H7 (cell line): ENCODE measurements at places on chromosomes 3 and 15. TPM values are rescaled to one million over a fixed set of nuclear protein-coding genes. Genes with fewer than 3 reads are reported as not detected.

DNA sequence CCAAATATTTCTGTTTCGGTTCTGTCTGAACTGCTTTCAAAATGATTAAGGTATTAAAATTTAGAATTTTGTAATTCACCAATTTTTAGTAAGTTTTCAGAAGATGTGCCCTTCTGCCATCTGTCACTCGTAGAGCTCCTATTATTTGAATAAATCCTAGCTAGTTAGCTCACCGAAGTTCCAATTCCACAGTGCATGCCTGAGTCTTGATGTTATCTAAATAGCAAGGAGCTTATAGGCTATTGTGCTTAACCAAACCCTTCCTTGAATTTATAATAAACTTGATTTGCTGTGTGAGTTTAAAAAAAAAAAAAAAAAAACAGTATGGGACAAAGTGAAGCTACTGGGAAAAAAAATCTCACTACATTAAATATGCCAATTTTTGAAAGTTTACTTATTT, 18.7 kb downstream of the ATP13A3 start:
- DNase-seq, result no peak

- DNase-seq, result no peak
These were observed 382.1 kb downstream of the GAP43 start for GRCh38 chr3:116005404-116005803.

DNA sequence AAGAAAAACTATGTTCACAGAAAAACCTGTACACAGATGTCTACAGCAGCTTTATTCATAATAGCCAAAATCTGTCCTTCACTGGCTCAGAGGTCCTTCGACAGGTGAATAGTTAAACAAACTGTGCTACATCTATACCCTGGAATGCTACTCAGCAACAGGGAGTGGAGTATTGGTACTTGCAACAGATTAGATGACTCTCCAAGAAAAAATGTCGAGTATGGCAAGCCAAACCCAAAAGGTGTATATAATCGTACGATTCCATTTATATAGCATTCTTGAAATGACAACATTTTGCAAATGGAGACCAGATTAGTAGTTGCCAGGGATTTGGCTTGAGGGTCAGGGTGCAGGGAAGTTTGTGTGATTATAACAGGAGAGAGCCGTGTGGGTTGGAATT, 22.4 kb upstream of the RGMA start:
- no peak for DNase-seq

DNA sequence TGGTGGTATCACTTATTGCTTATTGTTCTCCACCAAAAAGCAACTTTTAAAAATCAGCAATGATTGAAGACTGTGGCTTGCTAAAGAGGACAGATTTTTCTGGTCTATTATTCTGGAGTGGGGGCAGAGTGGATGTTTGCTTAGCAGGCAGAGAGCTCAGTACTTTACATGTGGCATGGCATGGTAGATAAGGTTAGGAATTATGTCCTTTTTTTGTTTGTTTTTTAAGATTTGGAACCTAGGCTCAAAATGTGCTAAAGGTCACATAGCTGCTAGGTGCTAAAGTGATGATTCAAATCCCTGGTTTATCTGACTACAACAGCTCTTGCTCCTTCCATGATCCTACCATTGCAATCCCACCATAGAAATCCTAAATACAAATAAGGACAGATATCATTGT, 331.0 kb upstream of the ADAMTS9 start:
- DNase-seq, result no peak

- no peak for DNase-seq
These were observed 60.4 kb downstream of the KBTBD12 start for GRCh38 chr3:127975153-127976029.

GRCh38 chr3:50299929-50300680, 900 bp upstream of the HYAL3 start:
- DNase-seq, result no peak

DNA sequence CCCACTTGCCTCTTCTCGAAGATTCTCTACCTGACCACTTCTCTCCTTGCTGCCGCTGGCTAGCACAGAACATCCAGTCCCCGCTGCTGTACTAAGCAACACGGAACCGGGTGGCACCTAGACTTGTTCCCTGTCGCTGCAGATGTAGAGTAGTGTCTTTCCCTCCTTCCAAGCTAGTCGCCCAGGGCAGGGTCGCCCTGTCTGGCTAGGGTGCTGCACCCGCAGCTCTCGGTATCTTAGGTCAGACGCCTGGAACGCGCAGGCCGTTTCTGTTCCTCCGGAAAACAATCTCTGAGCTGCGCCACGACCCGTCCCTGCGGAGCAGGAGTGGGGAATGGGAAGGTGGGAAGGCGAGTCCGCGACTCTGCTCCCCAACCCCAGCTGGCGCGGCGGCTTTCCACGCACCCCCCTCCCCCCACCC, 758 bp upstream of the SNX33 start:
- DNase-seq, result no peak

- no peak for DNase-seq
These were observed 199.5 kb downstream of the KLF13 start for GRCh38 chr15:31525988-31526665.

DNA sequence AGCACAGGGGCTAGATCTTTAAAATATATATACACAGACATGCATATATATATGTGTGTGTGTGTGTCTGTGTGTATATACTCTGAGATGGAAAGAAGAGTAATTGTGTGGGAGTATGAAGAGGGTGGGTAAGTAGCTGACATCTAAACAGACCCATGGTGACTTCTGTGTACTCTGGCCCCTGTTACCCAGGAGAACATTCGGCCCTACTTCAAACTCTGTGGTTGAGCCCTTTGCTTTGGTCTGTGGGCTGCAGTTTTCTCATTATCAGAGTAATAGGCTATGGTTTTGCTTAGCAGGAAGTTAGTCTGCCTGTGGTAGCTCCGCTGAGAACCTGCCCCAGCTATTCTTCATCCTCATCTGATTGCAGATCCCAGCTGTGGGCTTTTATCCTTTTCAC, 141.4 kb downstream of the RBPMS2 start:
- DNase-seq, result no peak

DNA sequence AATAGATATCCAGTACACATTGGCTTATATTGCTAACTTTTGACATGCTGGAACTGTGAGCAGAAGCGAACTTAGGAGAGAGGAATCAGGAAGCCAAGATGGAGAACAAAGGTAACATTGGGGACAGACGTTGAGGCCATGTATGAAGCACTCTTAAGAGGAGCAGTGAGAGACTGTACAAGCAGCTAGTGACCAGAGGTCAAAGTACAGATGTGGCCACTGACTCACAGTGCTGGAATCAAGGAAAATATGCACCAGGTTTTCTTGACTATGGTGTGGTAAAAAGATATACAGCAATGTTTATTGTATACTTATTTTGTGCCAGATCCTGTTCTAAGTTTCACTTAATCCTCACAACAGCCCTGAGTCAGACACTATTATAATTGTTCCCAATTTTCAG, 2.0 kb upstream of the IL20RB start:
- DNase-seq, result no peak

DNA sequence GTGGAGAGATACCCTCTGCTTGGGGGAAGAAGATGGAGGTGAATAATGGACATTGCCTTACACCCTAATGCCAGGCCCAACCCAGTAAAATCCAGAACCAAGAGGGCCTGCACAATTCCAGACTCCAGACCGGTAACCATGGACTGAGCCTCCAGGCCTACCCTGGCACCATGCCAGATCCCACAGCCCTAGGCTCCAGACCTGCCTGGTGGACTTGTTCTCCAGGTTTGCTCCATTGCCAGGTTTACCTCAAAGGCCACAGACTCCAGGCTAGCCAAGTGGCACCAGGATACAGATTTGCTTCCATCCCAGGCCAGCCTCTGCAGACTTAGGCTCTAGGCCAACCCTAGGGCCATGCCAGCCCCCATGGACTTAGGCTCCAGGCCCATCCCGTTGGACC, 14.0 kb downstream of the PLCH1 start:
- DNase-seq, result no peak

GRCh38 chr3:102237838-102238237, 197.0 kb upstream of the ZPLD1 start:
- DNase-seq, result no peak

- DNase-seq, result no peak
These were observed 166.1 kb downstream of the PGPEP1L start for GRCh38 chr15:98841419-98841970.

- no peak for DNase-seq
These were observed 35.4 kb upstream of the RBMS3 start for GRCh38 chr3:29245441-29245840.

DNA sequence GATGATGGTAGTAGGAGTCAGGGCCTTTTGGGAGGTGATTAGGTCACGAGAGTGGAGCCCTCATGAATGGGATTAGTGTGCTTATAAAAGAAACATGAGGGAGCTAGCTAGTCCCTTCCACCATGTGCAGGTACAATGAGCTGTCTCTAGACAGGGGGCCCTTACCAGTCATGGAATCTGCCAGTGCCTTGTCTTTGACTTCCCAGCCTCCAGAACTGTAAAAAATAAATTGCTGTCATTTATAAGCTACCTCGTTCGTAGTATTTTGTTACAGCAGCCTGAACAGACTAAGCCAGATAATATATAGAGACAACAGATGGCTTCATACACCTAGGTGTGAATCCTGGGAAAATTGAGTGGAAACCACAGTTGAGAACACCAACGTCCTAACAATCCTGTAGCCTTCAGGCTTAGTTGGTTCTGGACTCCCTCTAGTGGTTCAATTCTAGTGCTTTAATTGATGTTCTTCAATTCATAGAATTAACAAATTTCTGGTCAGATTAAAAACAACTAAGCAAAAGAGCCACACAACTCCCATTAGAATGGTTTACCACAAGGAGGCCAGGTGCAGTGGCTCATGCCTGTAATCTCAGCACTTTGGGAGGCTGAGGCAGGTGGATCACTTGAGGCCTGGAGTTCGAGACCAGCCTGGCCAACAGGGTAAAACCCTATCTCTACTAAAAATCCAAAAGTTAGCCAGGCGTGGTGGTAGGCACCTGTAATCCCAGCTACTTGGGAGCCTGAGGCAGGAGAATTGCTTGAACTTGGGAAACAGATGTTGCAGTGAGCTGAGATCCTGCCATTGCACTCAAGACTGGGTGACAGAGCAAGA, 21.3 kb upstream of the GATM start:
- peak; percentile 28 for DNase-seq

- DNase-seq, result no peak
These were observed 28.6 kb upstream of the VEPH1 start for GRCh38 chr3:157531771-157532170.

- no peak for DNase-seq
These were observed 135.0 kb upstream of the PRICKLE2 start for GRCh38 chr3:64360280-64360679.

DNA sequence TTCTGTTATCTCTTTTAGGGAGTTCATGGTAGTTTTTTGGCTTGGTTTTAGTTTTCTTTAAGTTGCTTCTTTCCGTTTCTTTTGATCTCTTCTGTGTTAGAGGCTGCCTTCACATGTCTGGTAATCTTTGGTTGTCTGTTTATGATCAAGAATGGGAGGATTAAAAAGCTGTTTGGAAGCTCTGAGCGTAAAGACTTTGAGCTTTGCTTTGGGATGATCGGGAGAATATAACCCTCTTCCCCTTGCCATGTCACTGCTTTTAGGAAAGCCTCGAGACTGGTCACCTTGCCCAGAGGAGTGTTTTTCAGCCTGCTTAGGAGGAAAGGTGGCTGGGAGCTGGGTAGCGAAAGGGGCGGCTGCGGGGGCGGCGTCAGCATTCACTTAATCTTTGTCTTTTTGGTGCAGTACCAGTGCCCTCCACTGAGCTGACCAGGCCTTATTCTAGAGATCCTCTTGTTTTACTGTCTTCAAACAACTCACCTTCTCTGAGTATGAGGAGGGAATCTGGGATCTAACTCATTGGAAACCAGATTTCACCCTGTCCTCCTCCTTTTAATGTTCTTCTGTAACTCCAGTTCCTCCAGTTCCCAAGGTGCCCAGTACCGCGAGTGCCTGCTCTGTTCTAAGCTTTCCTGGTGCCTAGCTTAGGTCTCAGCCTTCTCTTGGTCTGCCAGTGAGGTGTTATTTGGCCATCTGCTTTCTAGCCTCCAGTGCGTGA, 15.5 kb downstream of the TATDN2 start:
- peak; percentile 87 for DNase-seq

GRCh38 chr3:69011096-69011730, 2.3 kb downstream of the EOGT start:
- DNase-seq, result no peak

GRCh38 chr3:55167586-55168317, 239.9 kb upstream of the LRTM1 start:
- no peak for DNase-seq

- no peak for DNase-seq
These were observed 39.9 kb upstream of the LDHAL6B start for GRCh38 chr15:59166601-59167265.

GRCh38 chr15:80099241-80099640, 39.8 kb downstream of the ZFAND6 start:
- DNase-seq, result no peak

DNA sequence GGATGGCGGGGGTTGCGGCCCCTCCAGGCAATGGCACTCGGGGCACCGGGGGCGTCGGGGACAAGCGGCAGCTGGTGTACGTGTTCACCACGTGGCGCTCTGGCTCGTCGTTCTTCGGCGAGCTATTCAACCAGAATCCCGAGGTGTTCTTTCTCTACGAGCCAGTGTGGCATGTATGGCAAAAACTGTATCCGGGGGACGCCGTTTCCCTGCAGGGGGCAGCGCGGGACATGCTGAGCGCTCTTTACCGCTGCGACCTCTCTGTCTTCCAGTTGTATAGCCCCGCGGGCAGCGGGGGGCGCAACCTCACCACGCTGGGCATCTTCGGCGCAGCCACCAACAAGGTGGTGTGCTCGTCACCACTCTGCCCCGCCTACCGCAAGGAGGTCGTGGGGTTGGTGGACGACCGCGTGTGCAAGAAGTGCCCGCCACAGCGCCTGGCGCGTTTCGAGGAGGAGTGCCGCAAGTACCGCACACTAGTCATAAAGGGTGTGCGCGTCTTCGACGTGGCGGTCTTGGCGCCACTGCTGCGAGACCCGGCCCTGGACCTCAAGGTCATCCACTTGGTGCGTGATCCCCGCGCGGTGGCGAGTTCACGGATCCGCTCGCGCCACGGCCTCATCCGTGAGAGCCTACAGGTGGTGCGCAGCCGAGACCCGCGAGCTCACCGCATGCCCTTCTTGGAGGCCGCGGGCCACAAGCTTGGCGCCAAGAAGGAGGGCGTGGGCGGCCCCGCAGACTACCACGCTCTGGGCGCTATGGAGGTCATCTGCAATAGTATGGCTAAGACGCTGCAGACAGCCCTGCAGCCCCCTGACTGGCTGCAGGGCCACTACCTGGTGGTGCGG, 1.9 kb downstream of the CHST2 start:
- peak; percentile 76 for DNase-seq

DNA sequence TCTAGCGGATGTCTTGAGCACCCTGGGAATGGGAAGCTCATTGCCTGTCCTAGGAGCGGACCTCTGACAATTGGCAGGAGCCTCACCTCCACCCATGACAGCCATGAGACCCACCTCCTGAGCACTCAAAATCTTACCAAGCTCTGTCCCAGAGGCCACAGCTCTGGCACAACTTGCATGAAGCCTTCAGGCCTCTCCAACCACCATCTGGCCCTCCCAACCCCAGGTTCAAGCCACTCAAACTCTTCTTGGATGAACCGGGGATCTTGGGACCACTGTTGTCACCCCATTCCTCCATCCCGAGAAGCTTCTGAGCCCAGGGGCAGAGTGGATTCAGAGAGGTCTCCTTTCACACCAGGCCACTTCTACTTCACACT, 1.5 kb downstream of the VIPR1 start:
- DNase-seq, result no peak

The TBC1D23 gene
- 63.0 and 121 TPM in 2 replicates for total RNA-seq

The CFAP92 gene
- total RNA-seq, result 0.87 and 1.7 TPM in 2 replicates

The COLQ gene
- 0.52 and 1.00 TPM in 2 replicates for total RNA-seq

The AHSG gene
- total RNA-seq, result not detected in 2 replicates

The CHL1 gene
- total RNA-seq, result 0.28 TPM in 1 of 2 replicates, not detected in the other

The SERINC4 gene
- 0.22 and 0.38 TPM in 2 replicates for total RNA-seq

The WWTR1 gene
- 14.1 and 22.0 TPM in 2 replicates for total RNA-seq

The GTF2E1 gene
- total RNA-seq, result 65.2 and 69.1 TPM in 2 replicates

The ATP13A5 gene
- 0.03 TPM in 1 of 2 replicates, not detected in the other for total RNA-seq

The SPRED1 gene
- 27.5 and 33.0 TPM in 2 replicates for total RNA-seq

The PLA2G4E gene
- total RNA-seq, result not detected in 2 replicates

The SEMA4B gene
- total RNA-seq, result 53.0 and 61.0 TPM in 2 replicates

The MORC1 gene
- total RNA-seq, result not detected in 2 replicates
